ENCODE measurements at places on chromosomes 5 and 9.
A peak's percentile ranks its signal among the peaks of the same experiment; 100 is the strongest.

DNA sequence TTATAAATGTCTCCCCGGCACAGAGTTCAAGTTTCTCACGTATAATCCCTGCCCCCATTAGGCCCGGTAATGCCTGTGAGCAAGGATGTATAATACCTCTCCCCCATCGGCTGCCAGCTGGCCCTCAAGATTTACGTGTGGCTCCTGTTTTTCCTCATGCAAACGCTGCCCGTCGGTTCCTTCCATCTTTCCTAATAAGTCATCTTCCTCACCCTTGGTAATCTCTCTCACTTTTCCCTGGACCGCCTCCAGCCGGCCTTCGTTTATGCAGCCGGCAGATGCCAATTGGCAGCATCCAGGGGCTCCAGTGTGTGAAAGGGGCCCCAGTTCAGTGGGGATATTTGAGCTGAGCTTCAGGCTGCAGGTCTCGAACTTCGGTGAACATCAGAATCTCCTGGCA is 86.5 kb upstream of the NEURL1B start:
- no peak for DNase-seq

- no peak for DNase-seq
Observed at GRCh38 chr5:132774406-132774805, 2.6 kb downstream of the SEPTIN8 start.

GRCh38 chr5:90097082-90097477 is 312.5 kb downstream of the CETN3 start:
- no peak for DNase-seq

- no peak for DNase-seq
Observed at GRCh38 chr5:69416180-69416579, 1.3 kb downstream of the MARVELD2 start.

DNA sequence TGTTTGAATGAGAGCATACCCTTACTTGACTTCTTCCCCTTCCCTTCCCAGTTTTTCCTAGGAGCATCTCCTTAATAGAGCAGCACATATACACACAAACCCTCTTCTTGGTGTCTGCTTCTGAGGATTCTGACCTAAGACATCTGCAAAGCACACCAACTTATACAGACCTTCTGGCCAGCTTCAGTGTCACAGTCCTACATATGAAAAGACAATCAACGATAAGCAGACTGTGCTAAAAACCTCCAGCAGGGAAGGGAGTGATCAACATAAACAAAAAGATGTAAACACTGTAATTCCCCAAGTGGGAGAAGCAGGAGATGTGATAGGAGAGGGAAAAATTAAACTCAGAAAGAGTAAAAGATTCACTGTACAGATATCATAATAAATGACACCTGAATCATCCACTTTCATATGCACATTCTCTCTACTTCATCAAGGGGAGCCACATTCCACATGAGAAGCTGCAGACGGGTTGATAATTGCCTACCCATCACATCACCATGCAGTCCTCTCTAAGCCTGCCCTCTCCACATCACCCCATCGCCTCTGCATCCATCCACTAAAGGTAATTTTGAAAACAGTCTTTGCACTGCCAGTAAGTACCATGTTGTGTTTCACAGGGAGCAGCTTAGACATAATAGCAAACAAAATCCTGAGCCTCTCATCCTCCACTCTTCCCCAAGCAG is 13.0 kb downstream of the APBA1 start:
- DNase-seq = no peak

- no peak for DNase-seq
Observed at GRCh38 chr9:92864152-92864551, 13.7 kb downstream of the ZNF484 start.

- no peak for DNase-seq
Observed at GRCh38 chr9:134295101-134295745, 31.0 kb upstream of the RXRA start.

DNA sequence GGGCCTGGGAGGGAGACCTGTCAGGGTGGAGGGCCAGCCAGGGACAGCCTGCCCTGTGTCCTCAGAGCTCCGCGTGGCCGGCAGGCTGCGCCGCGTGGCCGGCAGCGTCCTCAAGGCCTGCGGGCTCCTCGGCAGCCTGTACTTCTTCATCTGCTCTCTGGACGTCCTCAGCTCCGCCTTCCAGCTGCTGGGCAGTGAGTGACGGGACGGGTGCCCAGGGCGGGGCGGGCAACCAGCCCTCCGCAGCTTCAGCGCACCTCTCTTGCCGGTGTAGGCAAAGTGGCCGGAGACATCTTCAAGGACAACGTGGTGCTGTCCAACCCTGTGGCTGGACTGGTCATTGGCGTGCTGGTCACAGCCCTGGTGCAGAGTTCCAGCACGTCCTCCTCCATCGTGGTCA is 1.8 kb downstream of the SLC34A3 start:
- no peak for DNase-seq

GRCh38 chr9:23672151-23672550 is 153.9 kb downstream of the ELAVL2 start:
- DNase-seq = no peak

DNA sequence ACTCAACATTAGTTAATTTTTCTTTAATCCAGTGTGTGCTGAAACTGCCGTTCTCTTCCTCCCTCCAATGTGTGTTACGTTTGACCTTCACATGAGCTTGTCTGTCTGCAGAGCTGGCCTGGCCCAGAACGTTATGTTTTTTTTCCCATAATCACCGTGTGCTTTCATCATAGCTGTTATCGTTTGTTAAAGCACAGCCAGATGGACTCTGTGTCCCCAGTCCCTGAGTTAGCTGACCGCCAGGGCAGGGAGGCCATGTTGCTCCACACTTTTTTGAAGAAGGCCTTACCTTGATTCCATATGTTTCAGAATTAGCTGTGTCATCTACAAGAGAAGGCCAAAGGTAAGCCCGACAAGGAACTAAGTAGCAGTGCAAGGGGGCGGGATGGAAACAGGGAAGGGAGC is 55.7 kb downstream of the HSD17B3 start:
- no peak for DNase-seq

DNA sequence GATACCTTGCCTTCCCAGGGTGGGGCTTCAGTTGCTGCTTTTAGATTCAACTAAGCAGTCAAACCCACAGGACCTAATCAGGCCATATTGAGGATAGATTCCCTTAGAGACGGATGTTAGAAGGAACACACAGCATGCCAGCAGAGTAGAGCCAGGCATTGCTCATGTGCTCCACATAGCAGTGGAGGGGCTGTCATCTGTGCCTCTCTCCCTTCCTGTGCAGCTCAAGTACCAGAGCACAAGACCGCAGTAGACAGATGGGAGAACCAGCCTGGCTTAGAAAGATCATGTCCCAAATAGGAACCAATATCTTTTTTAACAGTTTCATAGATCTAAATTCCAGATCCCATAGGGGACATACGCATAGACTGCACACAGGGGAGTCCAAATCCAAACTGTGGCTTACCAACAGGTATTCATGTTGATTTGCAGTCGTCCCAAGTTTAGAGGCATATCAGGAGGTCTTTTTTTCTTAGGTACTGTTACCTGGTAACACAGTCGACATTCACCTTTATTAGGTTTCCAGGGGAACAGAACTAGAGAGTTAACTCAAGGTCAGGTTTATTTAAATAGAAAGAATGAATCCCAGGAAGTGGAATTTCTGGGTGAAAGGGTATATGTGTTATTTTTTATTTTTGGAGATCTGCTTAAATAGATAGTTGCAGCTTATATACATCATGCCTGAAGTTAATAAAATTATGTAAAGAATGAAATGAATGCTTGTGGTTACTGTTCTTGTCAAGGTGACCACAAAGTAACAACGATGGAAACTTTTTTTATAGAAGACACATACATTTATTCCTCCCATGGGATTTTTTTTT is 43.5 kb upstream of the PCAT7 start:
- DNase-seq = no peak

- peak; percentile 30 for DNase-seq
Observed at GRCh38 chr5:143228597-143229293, 174.7 kb downstream of the NR3C1 start.

DNA sequence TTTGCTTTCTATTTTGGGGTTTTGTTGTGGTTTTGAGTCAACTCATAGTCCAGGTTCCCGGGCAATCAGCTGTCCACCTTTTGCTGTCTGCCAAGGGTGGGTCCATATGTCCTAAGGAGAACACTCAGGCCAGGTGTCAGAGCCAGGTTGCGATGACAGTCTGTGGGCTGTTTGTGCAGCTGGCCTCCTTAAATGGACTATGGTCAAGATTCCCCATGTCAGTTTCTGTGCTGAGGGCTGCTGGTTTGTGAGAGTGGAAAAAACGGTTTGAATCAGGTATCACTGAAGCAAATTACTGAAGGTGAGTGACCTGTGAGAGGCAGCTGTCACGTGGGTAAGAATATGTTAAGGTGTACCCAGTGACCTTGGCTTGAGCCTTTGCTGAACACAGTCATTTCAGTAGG is 33.0 kb downstream of the SNX30 start:
- no peak for DNase-seq

- DNase-seq = no peak
Observed at GRCh38 chr9:8346296-8346695, 546.7 kb upstream of the DMAC1 start.

DNA sequence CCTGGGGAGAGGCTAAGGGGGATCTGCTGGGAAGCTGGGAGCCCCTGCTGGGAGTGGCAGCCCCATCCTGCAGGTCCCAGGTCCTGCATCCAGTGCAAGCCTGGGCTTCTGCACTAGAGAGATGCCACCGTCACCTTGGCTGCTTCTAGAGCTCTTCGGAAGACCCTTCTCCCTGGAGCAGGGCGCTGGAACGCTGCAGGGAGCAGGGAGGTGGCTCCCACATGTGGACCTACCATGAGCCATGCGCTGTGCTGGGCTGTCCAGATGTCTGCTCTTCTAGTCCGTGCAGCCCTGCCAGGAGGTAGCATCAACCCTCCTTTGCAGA is 90.9 kb upstream of the PHYKPL start:
- no peak for DNase-seq

- DNase-seq = peak; percentile 34
Observed at GRCh38 chr5:138466900-138467710, 1.8 kb downstream of the EGR1 start.

GRCh38 chr5:102599289-102599688 is 100.5 kb upstream of the SLCO6A1 start:
- DNase-seq = no peak

DNA sequence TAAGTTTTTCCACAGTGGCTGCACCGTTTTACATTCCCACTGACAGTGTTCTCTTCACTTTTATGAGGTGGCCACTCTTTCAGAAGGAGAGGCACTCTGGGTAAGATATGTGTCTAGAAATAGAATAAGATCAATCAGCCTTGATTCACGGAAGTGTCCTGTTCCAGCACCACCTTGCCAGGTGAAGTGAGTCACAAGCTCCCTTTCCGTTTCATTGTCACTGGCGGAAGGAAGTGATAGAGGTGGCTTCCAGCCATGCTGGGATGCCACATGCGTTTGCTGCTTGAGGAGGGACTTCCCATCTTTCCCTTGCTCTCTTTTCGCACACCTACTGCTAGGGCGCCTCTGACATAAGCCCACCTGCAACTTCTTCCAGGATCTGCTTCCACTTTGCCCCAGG is 217.1 kb downstream of the PIK3R1 start:
- peak; percentile 49 for DNase-seq

DNA sequence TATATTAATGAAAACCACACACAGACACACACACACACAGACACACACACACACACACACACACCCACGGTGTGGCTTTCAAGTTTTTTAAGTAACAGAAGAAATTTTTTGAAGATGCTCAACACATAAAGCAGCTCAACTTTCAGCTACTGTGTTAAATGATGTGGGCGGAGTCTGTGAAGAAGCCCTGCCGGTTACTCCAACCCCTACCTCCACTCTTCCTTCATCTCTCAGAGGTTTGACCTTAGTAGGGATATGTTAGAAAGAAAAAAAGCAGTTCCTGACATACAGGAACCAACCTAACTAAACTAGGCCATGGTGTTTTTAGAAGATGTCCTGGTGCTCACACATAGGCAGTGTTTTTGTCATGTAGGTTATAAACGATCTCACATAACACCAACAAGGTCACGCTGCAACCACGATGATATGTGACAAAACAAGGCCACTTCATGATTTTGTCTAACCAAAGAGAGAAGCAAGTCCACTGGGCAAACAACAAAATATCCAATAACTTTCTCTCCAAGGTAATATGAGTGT is 112.8 kb downstream of the EMB start:
- peak; percentile 13 for DNase-seq

- DNase-seq = no peak
Observed at GRCh38 chr9:121288673-121289025, 20.7 kb downstream of the GSN start.

- DNase-seq = no peak
Observed at GRCh38 chr5:115686738-115687074, 60.9 kb upstream of the TMED7 start.

DNA sequence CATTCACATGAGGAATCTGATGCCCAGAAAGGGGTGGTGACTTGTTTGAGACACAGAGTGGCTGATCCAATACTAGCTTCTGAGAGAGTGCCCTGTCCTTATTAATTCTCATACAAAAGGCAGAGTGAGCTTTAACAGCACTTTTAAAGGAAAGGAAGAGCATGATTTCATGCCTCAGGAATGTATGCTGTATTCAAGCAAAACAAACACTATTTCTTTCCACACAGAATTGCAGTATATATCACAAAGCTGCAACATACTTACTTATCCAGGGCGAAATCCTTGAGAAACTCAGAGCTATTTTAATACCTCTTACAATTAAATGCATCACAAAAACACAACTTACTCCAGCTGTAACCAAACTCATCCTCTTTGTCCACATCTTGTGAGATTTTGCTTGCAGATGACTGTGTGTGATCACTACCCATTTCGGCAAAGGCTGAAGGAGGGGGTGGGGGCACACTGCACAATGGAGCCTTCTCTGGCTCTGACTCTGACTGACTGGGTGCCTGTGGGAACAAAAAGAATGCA is 139.8 kb downstream of the MPDZ start:
- DNase-seq = no peak

DNA sequence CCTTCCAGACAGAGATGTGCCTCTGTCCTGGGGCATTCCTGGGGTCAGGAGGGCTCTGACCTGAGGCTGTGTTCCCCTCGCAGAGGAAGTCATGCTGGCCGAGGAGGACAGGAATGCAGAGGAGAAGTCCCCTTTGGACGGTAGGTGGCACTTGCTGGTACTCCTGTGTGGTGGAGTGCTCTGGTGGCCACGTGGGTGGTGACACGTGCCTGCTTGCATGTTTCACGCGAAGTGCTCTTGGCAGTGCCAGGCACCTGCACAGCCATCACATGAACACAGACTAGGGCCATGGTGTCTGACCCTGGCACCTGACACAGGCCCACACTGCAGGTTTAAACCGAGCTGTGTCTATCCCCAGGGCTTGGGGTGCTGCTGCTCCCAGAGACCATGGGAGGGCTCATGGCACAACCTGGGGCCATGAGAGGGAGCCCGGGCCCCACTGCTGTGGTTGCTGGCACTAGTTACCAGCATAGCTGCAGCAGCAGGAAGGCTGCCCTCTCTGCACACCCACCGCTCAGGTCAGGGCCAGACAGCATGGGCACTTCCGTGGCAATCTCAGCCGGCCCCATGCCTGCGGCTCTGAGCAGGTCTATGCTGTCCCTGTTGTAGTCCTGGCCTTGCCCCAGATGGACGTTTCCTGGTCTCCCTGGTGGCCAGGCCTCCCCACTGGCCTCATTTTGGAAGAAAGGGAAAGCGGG is 79.3 kb downstream of the CACNA1B start:
- DNase-seq = no peak

GRCh38 chr9:93315118-93315517 is 131.2 kb downstream of the WNK2 start:
- no peak for DNase-seq

GRCh38 chr5:44885903-44886302 is 77.2 kb downstream of the MRPS30 start:
- DNase-seq = no peak

- DNase-seq = no peak
Observed at GRCh38 chr5:142758062-142758795, 11.9 kb upstream of the ARHGAP26 start.

GRCh38 chr9:20309124-20309523 is 313.2 kb downstream of the MLLT3 start:
- no peak for DNase-seq
